ENCODE measurements at places on chromosomes 13 and 19.
A peak's percentile ranks its signal among the peaks of the same experiment; 100 is the strongest.

GRCh38 chr19:39542206-39542605 is 2.2 kb upstream of the EID2 start:
- no peak for DNase-seq

DNA sequence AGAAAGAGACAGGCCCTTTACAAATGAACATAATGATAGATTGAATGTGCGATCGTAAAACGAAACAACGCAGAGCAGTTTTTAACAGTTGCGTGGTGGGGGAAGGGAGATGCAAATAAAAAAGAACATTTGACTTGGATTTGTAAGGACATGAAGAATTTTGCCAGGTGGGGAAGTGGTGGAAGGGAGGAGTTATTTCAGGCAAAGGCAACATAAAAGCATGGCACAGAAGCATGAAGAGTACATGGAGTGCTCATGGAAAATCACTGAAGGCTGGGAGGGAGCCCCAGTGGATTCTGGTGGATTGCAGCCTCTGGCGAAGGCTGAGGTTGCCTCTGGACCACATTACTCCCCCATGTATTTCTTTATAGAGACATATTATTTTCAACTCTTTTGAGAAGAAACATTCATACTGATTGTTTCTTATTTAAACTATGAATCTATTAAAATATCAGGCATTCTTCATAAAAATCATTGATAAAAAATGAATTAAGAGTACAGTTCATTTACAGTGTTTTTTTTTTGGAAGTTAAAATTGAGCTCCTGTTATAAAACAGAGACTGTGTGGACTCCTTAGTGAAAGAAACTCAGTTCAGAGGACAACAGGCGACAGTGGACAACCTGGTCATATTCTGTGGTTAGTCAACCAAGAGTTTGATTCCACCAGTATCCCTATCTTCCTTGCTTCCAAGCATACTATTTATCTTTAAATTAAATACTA is 57.5 kb downstream of the STARD13 start:
- no peak for DNase-seq

DNA sequence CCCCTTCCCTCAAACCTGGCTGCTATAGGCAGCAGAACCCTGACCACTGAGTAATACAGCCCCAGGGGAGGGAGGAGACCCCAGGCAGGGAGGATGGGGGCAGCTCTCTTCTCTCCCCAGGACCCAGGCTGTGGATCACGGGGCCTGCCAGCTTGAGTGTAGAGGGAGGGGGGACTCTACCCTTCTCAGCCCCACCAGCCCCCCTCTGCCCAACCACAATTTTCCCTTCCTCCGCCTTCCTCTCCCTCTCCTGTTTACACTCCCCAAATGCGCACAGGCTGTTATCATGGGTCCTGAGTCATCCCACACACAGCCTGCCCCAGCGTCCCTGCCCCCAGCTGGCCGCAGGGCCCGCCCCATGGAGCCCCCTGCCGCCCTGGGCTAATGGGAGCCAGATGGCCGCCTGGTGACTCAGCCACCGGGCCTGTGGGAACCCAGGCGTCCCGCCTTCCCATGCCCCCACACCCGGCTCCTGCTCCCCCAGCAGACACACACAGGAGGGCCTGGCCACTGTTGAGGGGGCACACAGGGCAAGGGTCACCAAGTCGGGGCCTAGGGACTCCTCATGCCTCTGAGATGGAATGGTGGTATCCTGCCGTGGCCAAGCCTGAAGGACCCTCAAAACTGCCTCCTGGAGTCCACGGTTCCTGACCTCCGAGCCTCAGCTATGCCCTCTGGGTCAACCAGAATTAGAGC is 13.6 kb downstream of the CCDC97 start:
- DNase-seq, result no peak

DNA sequence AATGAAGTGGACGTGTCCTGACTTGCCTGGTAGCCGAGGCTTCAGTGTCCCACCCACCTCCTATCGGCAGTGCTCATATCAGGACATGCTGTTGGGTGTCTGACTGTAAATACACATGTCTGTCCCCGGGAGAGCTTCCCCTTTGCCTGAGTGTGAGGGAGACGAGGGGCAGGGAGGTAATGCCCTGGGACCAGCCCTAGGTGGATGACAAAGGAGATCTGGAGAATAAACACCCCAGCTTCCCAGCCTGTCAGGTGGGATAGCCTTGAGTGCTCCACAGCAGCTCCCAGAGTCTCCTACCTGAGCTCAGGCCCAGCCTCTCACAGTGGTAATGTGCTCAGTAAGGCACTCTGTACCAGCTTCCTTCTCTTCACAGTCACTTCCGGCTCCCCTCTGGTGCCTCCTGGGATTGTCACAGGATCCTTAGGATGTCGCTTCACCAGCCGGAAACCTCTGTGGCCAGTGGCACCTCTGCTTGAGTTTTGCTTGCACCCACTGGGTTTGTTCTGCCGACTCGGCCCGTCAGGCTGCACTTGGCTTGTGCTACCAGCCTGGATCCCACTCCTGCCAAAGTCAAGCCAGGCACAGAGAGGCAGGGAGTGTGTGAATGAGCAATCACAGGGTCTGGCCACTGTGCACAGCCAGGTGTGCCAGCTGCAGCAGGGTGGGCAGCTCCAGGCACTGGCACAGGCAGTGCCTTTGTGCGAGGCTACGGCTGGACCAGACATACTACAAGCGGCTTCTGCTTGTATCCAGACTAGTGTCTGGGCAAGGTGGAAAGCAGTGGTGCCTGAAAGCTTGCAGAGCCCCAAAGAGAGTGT is 54.4 kb upstream of the RGCC start:
- DNase-seq, result no peak

DNA sequence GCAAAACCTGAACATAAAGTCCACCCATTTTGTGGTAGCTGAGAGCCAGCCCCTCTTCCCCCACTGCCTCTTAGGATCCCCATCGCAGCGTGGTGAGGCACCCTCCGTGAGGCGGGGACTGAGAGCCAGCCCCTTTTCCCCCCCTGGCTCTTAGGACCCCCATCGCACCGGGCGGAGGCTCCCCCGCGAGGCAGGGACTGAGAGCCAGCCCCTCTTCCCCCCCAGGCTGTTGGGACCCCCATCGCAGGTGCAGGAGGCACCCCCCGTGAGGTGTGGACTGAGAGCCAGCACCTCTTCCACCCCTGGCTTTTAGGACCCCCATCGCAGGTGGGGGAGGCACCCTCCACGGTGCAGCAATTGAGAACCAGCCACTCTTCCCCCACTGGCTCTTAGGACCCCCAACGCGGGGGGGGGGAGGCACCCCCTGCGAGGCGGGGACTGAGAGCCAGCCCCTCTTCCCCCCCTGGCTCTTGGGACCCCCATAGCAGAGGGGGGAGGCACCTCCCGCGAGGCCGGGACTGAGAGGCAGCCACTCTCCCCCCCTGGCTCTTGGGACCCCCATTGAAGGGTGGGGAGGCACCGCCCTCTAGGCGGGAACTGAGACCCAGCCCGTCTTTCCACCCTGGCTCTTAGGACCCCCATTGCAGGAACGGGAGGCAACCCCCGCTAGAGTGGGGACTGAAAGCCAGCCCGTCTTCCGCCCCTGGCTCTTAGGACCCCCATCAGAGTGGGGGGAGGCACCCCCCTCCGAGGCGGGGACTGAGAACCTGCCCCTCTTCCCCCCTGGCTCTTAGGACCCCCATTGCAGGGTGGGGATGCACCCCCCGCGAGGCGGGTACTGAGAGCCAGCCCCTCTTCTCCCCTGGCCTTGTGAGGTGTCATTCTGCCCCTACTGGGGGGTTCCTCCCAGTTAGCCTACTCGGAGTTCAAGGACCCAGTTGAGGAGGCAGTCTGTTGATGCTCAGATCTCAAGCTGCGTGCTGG is 366.4 kb upstream of the SPRY2 start:
- DNase-seq, result no peak

DNA sequence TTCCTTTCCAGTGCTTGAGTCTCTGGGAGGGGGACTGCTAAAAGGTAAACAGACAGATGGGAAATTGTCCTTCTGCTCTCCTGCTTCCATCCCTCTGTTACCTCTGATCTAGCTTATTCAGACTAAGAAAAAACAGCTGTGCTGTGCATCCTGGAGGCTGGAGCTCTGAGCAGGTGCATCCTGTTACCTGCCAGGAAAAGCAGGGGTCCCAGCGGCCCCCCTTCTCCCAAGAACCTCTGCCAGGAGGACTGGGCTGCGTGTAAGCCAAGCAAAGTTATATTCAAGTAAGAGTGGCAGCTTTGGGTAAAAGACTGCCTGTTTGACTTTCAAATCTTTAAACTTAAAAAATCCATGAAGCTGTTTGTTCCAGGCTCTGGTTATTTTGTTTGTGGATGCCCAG is 75.1 kb downstream of the C13orf42 start:
- DNase-seq, result no peak

DNA sequence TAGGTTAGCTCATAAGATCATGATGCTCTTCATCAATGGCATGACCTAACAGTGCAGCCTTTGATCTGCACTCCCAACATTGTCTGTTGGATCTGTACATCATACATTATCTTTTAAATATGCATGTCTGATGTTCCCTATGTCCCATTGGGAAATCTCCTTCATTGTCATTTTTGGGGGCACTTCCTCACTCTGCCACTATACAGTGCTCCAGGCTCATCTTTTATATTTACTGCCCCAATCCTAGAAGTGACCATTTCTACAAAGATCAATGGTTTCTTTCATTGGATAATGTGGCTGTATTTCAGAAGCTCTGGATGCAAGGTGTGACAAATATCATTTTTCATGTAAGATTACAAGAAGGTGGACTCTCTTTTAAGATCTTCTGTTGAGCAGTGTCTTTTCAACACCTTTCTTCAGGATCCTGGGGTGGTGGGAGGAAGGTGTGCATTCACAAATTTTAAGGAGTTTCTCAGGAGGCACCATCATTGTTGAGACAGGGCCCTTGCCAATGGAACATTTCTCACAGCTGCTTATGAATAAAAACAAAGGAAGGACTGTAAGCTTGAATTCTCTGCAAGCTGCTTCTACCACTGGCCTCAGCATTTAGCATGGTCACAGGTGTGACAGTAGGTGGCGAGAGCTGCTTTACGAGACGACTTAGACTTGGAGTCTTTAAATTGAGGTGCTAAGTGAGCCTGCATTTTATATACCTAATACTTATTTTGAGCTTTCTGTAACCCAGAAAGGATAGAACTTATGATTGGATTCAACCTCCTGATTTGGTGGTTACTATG is 403.0 kb downstream of the LMO7 start:
- no peak for DNase-seq

- DNase-seq, result no peak
Measured at GRCh38 chr13:64410276-64411053, 2819.7 kb downstream of the PCDH9 start.

DNA sequence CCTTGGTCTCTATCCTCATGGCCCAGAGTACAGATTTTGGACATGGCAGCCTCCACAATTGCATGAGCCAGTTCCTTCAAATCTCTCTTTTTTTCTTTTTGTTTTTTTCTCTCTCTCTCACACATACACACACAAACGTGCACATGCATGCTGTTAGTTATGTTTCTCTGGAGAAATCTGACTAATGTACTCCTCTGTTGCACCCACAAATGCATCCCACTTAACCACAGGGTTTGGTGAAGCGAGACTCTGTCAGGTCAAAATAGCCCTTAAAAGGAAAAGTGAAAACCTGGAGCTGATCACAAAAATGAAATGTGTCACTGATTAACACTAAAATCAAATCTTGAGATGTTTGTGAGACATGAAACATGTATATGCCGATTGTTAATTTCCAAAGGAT is 374.6 kb upstream of the ARGLU1 start:
- DNase-seq, result no peak

GRCh38 chr13:106115081-106115480 is 420.4 kb downstream of the EFNB2 start:
- DNase-seq, result no peak

DNA sequence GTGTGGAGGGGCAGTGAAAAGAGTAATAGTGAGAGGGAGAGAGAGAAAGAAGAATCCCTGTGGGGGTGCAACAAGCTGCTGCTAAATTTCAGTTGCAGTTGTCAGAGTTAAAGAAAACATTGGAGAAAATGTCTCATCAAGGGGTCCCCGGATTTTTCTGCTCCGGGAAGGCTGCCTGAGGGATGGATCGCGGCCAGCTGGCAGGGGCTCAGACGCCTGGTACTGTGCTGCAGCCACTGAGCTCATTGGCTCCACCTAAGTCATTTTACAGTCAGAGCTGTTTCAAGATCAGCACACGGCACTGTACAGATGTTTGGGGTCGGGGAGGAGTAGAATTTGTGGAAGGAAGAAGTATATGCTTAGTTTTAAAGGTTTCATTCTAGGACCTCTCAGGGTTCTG is 106.2 kb downstream of the SHISA2 start:
- no peak for DNase-seq

- DNase-seq, result peak; percentile 89
Measured at GRCh38 chr13:24254146-24254841, 55.1 kb upstream of the C1QTNF9 start.

- DNase-seq, result no peak
Measured at GRCh38 chr19:29940971-29941585, 961 bp upstream of the URI1 start.

DNA sequence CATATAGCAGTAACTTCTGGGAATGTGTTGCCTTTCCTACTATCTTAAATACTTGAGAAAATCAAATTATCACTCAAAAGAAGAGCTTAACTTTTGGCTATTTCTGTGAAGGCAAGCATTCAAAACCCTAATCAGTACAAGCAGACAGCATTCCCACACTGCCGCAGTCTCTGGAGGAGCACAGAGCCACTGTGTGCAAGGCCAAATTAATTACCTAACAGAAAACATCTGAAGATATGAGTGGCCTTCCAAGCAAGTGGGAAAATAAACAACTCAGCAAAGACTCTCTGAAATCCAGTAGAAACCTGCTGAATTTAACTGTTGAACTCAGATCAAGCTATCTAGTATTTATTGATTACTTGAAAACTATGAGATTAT is 68.2 kb downstream of the COL4A1 start:
- no peak for DNase-seq

- no peak for DNase-seq
Measured at GRCh38 chr19:8457209-8457608, 12.4 kb downstream of the HNRNPM start.

DNA sequence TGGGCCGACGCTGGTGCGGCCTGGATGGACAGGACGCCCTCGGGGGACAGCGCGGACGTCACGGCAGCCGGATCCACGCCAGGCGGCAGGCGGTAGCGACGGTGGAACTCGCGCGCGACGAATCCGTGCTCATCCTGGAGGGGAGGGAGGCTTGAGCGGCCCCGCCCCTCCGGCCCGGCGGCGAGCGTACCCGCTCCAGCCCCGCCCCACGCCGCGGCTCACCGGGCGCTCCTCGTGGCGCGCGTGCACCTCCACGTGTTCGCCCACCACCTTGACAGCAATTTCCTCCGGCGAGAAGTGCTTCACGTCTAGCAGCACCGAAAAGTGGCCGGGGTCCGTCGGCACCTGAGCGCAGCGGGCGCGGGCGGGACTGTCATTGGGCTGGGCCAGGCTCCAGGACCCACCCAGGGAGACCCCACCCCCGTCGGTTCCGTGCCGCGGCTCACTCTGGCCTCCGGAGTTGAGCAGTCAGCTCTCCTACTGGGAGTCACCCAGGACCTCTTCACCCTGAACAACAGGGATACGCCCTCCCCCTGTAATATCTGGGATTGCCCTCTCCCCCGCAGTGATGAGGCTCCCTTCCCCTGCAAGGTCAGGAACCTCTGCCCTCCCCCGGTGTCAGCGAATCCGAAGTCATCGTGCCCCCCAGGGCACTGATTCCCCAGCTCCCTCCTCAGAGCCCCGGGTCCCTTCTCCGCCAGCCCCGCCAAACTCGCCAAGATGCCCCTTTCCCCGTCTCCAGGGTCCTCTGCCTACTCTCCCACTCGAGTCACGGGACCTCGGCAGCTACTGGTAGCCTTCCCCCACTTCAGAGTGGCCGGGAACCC is 1.1 kb downstream of the HSPB6 start:
- DNase-seq, result peak; percentile 42

All from CD4-positive, alpha-beta T cell treated with Interleukin-4 for 4 hours (primary cell).